ENCODE measurements at places on chromosomes 6 and 20. TPM values are rescaled to one million over a fixed set of nuclear protein-coding genes. Genes with fewer than 3 reads are reported as not detected.

LY6G6F gene
- not detected for total RNA-seq

GRCh38 chr6:50112981-50113857, 63.5 kb upstream of the DEFB112 start:
- DNase-seq: no peak

RCAN2 gene
- total RNA-seq: 23.3 TPM

MUC22 gene
- total RNA-seq: not detected

- DNase-seq: no peak
Observed at GRCh38 chr6:151961809-151962208, 154.3 kb downstream of the ESR1 start.

GRCh38 chr20:43537921-43538877, 20.6 kb upstream of the SGK2 start:
- DNase-seq: peak; percentile 59

DNA sequence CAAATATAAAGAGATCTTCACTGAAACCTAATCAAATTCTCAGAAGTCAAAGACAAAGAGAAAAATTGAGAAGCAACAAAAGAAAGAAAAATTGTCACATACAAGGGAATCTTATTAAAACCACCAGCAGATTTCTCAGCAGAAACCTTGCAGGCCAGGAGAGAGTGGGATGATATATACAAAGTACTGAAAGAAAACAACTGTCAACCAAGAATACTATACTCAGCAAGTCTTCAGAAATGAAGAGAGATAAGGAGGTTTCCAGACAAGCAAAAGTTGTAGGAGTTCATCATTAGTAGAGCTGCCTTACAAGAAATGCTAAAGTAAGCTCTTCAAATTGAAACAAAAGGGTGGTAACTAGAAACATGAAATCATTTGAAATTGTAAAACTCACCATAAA, 345.6 kb downstream of the MAFB start:
- no peak for DNase-seq

DNA sequence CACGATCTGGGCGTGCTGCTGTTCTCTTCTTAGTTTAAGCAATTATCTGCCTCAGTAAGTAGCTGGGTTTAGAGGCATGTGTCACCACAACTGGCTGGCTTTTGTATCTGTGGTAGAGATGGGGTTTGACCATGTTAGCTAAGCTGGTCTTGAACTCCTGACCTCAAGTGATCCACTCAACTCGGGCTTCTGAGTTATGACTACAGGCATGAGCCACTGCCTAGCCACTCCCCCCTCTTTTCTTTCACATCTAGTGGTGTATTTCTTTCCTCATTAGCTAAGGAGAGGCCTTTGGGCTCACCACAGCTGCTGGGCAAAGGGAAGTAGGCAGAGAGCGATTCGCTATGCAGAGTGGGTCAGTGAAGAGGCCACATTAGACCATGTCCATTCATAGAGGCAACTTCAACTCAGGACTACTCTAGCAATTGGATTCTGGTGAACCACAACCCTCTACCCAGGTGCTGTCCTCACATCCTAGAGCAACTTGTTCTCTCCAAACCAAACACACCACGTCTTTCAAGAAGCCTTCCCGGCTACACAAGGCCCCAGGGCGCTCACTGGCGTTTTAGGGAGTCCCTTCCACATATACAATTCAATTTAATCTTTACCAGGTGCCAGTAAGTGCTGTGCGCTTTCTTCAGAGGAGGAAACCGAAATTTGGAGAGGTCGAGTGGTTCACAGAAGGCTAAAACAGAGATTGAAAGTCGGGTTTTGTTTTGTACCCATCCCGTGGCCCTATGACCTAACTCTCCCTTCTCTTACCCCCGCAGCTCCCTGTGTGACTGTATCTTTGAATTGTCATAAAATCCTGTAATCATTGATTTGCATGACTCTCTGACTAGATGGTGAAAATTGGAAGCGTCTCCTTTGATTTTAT, 26.5 kb upstream of the GFOD1 start:
- DNase-seq: no peak

DNA sequence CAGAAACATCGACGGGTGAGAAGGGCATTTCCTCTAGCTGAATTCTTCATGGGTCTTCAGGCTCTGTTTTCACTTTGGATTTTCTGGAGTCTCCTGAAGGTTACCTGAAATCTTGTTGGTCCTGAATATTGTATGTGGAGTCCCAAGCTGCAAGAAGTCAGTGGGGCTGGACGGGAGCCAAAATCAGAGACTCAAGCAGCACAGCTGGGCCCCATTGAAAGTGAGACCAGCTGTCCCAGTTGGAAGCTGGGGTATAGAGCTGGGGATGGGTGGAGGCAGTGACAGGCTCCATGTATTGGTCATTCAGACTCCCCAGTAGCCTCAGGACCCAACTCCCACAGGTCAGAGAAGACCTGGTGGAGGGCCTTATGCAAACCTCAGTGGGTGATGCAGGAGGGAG, 111.3 kb upstream of the MLN start:
- DNase-seq: no peak

DNA sequence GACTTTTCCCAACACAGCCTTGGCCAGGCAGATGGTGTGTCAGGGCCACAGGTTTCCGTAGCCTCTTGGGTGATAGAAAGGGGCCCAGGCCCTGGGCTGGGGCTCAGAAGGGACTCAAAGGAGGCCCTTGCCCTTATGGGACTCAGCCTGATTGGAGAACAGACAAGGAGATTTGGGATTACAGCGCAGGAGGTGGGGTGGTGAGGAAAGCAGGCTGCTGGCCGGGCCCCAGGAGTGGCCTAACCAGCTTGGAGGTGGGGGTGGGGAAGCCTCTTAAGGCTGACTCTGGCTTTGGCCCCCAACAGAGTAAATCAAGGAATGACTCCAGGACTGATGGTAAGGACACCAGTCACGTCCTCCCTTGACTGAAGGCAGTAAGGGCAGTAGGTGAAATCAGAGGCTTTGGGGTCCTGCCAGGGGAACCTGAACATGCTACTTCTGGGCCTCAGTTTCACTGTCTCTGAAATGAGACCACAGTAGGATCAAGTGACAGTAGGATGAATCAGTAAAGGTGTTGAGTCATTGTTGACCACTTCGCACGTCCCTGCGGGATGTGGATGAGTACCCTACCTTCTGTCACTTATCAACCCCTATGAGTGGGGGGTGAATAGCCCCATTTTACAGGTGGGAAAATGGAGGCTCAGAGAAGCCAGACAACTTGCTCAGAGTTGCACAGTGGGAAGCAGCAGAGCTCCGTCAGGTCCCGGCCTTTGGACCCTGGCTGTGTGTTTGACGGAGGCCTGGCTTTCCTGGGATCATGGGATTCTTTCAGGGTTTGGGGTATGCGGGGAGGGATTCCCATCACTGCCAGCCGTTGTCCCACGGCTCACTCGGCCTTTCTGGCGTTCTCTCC, 4.5 kb downstream of the SNAI1 start:
- no peak for DNase-seq

- DNase-seq: no peak
Observed at GRCh38 chr6:13927203-13927602, 2.5 kb downstream of the RNF182 start.

GRCh38 chr20:62234339-62234738, 4.0 kb upstream of the OSBPL2 start:
- no peak for DNase-seq

DNA sequence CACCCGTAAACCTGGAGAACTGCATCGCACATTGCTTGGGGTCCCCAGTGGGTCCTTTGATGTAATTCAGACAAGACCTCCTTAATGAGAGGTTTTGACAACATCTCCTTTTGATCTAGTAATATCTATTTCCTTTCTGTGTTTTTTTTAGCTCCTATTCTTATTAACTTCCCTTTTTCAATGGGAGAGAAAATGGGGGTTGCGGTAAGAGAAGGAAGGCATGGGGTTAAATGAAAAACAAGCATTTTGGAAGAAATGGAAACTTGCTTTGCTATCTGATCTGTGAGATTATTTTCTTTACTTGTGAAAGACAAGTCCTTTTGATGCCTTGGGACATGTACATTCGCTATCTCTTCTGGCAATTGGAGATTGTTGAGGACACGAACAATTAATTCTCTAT, 418.6 kb upstream of the MAN1A1 start:
- no peak for DNase-seq

DNA sequence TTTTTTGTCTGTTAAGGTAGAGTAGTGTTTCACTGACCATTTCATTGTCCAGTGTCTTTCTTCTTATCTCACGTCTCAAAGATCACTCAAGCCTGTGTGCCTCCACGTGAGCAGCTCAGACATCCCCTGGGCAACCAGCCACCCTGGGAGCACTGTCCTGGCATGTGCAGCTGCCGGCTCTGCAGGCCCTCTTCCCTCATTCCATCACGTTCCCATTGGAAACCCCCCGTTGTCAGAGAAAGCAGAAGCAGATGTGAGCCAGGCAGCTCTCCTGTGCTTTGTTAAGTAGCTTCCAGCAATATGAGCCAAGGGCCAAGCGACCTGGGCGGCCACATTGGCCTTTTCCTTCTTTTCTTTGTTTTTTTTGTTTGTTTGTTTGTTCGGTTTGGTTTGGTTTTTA, 233.2 kb upstream of the SYNDIG1 start:
- DNase-seq: no peak

DNA sequence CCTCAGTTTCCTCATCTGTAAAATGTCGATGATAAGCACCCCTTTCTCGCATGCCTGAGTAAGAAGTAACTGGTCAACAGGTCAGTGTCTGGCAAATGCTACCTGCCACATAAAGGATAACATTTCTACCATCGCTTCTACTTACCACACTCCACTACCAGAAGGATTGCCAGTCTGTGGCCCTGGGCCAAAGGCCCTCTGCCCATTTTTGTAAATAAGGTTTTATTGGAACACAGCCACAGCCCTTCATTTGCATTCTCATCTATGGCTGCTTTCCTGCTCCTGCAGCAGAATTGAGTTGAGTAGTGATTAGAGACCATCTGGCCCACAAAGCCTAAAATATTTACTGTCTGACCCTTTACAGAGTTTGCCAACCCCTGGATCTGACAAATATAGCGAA, 121.8 kb downstream of the TOX2 start:
- no peak for DNase-seq

GRCh38 chr6:157634546-157634945, 188.5 kb upstream of the SNX9 start:
- DNase-seq: no peak

DNA sequence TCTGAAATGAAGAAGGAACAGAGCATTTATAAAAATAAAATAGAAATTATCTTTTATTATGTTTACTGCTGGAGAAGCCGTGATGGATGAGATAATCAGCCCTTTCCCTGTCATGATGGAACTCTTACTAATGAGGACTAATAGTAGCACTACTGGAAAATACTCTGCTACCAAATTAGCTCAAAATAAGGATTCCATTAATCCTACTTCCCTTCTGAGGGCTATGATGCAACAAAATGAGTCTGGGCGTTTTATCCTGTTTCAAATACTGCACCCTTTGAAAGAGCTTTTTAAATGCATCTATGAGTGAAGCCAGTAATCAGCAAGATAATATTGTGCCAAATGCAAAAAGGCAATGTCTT, 59.3 kb upstream of the CARMIL1 start:
- DNase-seq: no peak

ANGPT4 gene
- total RNA-seq: not detected

GRCh38 chr20:57561356-57562279, 708 bp downstream of the PCK1 start:
- no peak for DNase-seq

- no peak for DNase-seq
Observed at GRCh38 chr6:31881136-31881859, 2.5 kb upstream of the SLC44A4 start.

DNA sequence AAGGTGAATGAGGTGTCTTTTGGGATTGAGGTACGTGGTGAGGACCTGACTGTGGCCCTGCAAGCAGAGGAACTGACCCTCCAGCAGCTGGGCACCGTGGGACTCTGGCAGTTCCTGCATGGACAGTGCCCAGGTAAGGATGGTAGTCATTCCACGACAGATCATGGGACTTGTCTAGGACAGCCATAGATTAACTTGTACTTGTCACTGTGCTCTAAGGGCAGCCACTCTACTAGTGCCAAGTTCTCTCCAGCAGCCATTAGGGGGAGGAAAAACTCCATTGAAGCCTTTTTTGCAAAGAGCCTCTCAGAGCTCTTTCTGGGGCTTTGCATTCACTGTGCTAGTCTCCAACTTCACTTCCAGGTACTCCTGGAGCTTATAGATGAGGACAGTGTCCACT, 20.4 kb downstream of the TAF11 start:
- DNase-seq: no peak

DNA sequence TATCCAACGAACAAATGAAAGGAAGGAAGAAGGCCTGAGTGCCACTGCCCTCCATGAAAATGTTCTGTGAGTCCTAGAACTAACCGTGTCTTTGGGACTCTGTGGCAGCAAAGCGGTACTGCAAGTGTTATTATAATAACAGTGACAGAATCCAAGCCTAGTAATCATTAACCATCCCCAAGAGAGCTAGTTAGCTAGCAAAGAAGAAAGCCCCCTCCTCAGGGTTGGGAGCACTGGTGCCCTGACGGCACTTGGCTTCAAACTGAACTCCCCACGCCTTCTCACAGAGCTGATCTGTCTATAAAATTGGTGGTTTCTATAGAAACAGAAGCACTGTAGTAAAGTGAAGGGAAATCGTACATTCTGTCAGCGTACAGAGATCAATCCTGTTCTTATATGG, 239.8 kb downstream of the PTPRT start:
- no peak for DNase-seq

CDH22 gene
- 0.20 TPM for total RNA-seq

- DNase-seq: no peak
Observed at GRCh38 chr6:138211048-138211581, 7.2 kb downstream of the PBOV1 start.

DNA sequence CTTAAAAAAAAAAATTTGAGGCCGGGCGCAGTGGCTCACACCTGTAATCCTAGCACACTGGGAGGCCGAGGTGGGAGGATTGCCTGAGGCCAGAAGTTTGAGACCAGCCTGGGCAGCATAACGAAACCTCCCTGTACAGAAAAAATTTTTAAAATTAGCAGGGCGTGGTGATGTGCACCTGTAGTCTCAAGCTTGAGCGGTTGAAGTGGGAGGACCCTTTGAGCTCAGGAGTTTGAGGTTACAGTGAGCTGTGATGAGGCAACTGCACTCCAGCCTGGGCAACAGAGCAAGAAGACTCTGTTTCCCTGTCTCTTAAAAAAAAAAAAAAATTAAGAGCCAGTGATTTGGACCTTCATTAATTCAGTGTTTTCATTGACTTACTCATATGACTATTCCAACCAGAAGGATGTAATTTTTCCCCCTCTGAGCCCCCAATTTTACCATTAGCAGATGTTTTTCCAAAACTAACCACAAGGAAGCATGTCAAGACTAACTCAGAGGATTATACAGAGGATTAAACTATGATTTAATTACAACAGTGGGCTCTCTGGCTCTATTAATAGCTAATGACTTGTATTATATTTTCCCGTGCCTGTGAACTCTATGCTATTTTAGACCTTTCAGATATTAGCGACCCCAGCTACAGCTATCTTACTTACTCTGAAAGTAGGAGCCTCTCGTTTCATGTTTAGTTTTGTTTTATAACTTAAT, 75.1 kb downstream of the ARID1B start:
- no peak for DNase-seq
